ENCODE measurements at places on chromosomes 2 and 18. TPM values are rescaled to one million over a fixed set of nuclear protein-coding genes. Genes with fewer than 3 reads are reported as not detected.

Gene TLX2
- total RNA-seq, result 21.2 TPM

Gene NAT8
- total RNA-seq, result not detected

DNA sequence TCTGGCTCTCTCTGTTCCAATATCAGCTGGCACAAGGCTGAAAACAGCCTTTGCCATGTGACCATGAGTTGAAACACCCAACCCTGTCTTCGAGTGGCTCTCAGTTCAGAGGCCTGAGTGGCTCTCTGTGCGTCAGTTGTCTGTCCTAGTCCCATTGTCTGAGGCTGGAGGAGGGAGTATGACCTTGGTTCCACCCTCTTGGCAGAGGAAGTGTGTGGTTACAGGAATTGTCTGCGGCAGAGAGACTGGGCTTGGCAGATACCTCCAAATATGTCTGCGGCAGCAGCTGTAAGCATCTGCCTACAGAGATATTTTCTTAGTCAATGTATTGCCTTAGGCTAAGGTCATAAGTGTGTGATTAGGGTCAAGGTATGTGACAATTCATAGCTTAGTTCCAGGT, 32.6 kb downstream of the CNGA3 start:
- peaks cover 14% of the 10 kb centered on the region for H3K4me1 ChIP-seq
- peaks cover 5% of the 10 kb centered on the region for H3K27me3 ChIP-seq
- H3K27ac ChIP-seq, result no peak overlapping the region

DNA sequence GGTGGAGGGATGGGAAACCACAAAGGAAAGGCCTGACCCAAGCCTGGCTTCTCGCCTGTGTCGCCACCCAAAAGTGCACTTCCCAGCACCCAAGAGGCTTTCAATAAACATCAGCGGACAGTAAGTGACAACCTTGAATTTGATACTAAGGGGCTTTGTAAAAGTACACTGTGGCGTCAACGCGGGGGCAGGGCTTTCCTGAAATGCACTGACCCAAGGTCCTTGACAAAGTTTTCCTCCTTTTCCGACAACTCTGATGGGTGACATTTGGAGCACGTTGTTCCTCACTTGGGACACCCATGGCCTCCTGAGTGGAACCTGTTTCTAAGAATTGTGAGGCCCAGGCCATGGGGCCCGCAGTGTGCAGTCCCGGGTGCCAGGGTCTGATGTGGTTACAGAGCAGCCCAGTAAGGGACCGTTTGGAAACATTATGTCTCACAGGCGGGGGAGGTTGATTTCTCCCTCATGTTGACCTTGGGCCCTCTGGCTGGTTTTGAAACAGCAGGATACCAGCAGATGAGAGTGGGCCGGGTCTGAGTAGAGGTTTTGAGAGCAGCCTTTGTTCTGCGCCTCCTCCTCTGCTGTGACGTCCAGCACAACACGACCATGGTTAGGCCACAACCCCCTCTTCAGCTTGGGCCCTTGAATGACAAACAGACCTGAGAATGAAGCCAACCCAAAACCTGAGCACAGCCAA, 2.8 kb upstream of the ZBTB14 start:
- H3K4me3 ChIP-seq, result no peak overlapping the region
- peaks cover 5% of the 10 kb centered on the region for H3K4me1 ChIP-seq
- no peak for DNase-seq
- H3K27ac ChIP-seq, result no peak overlapping the region
- H3K36me3 ChIP-seq, result no peaks in the 10 kb centered on the region
- H3K27me3 ChIP-seq, result peaks cover 8% of the 10 kb centered on the region

Data from glutamatergic neuron (in vitro differentiated cells).